Nucleus accumbens (tissue), 56 donors: ENCODE measurements at places on chromosomes 4 and X.

DNA sequence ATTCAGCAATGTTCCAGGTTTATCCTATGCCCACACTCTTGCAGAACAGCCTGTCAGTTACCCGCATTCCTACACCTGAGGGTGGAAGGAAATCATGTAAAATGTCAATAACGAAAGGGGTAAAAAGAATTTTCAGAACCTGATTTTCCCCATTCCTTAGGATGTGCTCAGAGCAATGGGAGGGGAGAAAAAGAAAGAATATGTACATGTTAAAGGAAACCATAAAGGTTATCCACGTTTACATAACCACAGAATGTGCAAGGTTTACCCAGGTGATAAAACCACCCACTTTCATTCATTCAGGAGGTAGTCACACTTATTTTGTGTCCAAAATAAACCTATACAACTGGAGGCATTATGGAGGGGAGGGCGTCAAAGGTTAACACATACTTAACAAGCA, 335.5 kb downstream of the ZNF674 start:
- no peak for DNase-seq

- DNase-seq = no peak
Measured at GRCh38 chr4:154456240-154456639, 35.4 kb downstream of the DCHS2 start.

GRCh38 chr4:3735196-3735595, 31.0 kb upstream of the ADRA2C start:
- DNase-seq = no peak

DNA sequence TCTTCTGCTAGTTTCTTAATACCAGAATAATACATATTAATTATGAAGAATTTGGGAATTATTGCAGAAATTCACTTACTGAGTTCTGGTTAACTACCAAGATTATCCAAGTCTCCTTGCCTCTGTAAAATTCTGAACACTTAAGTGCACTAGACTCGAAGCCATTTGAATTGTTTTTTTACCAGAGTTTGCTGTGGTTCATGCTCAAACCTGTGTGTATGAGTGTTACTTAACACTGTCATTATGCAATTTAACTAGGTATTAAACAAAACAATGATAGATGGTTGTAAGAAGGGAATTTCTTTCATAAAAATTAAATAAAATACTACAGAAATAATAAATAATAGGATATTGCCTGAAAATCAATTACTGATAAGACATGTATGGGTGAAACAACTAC, 145.6 kb upstream of the FAT4 start:
- no peak for DNase-seq

GRCh38 chr4:40438384-40439026, 103.4 kb downstream of the CHRNA9 start:
- no peak for DNase-seq
